ELF-1 (cell line): ENCODE measurements at places on chromosomes 2 and 18.

- peak; percentile 38 for DNase-seq
Measured at GRCh38 chr2:172248785-172249187, 146.1 kb upstream of the DLX2 start.

GRCh38 chr2:170991398-170992182 lies 62.5 kb downstream of the GORASP2 start:
- no peak for DNase-seq

- DNase-seq: no peak
Measured at GRCh38 chr2:205187731-205188130, 494.6 kb upstream of the NRP2 start.

GRCh38 chr2:207151048-207151447 lies 14.7 kb downstream of the KLF7 start:
- DNase-seq: no peak

GRCh38 chr18:73617981-73618380 lies 529.7 kb downstream of the FBXO15 start:
- no peak for DNase-seq

- no peak for DNase-seq
Measured at GRCh38 chr2:203591642-203592041, 56.5 kb upstream of the RAPH1 start.

DNA sequence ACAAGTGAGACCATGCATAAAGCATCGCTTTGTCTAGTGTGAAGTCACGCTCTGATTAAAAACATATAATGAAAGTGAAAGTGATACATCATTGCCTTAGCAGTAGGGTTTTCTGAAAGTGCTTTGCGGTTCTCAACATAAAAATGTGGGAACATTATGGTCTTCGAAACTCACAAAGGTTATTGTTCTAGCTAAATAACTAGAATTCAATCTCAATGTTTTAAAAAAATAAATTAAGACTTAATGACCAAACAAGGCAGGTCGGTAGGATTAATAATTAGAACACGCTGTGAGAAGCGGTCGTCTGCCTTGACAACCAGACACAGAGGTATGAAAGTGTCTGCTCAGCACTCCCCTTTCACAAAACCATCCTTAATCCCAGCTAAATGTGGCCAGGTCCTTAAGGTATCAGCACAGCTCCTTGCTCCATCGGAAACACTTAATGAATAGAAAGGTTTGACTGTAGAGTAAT lies 42.2 kb downstream of the KLHL14 start:
- no peak for DNase-seq

DNA sequence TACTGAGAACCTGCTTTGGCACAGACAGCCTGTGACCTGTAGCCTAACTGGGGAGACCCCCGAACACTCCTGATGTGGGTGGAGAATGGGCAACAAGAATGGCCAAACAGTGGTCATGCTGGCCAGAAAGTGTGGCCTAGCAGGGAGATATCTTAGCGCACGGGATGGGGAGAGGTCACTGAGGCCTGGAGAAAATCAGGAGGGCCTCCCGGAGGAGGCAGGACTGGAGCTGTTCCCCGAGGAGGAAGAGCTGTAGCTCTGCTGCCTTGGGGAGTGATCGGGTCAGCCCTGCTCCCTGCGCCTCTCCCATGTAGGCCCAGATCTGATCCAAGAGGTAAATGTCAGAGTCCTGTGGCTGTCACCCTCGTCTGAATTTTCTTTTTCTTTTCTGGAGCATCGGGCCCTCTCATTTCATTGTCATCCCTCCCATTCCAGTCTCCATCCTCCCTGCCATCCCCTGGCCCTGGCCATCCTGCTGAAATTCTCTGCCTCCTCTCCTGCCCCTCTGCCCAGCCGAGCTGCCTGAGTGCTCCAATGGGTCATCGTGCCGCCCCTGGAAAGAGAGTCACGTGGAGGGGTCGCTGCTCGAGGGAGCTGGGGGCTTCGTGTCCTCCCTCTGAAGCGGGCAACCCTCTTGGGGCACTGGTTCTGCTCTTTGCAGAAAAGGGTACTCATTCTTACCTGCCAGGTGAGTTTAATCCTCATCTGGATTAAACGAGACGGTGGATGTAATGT lies 242.9 kb downstream of the HAUS1 start:
- DNase-seq: no peak

DNA sequence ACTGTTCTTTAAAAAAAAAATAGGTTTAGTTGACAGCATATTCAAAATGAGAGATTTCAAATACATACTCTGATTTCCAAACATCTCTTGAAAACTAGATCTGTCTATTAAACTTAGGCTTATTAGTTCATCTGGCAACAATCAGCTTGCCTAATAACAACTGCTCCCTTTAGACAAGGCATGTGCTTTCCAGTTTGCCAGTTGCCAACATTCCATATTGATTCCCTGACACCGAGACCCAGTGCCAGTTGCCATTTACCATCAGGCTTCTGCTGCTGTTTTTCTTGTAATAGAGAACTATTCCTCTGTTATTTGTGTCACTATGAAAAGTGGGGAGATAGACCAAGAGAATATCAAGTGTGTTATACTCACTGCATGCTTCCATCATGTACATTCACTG lies 256.0 kb downstream of the C1D start:
- DNase-seq: no peak

DNA sequence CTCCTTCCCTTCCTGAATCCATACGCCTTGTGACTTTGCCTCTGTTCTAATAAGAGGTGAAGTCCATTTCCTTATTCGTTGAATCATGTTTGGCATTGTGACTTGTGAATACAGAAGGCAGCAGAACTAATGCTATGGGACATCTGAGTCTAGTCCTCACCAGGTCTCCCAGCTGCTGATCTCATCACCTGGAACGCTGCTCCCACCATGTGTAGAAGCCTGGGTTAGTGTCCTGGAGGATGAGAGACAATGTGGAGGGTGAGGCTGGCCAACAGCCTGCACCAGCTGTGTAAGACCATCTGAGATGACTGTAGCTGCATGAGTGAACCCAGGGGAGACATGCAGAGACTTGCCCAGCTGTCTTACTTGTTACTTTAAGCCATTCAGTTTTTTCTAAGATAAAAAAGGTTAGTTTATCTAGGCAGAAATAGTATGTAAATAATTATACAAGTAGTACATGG lies 3.5 kb upstream of the HAAO start:
- no peak for DNase-seq

- DNase-seq: no peak
Measured at GRCh38 chr2:88218981-88219380, 48.8 kb downstream of the THNSL2 start.

GRCh38 chr2:128727914-128728313 lies 409.2 kb upstream of the HS6ST1 start:
- no peak for DNase-seq

DNA sequence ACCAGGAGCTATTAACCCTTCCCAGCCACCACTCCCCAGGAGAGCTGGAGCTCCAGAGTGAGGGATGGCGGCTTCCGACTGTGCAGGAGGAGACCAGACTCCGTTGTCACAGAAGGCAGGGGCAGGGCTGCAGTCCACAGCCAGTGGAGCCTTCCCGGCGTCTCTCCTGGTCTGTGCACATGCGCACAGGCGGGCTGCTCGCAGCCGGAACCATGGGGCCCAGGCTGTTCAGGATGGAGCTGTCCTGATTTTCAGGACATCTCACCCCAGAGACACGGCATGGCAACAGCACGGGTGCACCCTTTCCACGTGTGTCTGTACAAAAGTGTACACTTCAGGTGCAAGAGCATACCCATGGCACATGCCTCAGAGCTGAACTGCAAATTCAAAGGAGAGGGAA lies 28.9 kb downstream of the EIPR1 start:
- DNase-seq: no peak

DNA sequence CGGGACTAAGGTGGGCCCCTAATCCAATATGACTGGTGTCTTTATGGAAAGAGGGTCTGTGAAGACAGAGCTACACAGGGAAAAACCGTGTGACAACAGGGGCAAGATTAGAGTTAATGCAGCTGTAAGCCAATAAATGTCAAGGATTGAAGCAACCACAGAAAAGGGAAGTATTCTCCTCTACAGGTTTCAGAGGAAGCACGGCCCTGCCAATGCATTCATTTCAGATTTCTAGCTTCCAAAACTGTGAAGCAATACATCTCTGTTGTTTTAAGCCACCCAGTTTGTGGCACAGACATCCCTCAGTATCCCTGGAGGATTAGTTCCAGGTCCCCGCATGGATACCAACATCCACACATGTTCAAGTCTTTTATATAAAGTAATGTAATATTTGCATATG lies 48.8 kb downstream of the SPP2 start:
- no peak for DNase-seq
